ENCODE measurements at places on chromosomes 11 and 22. TPM values are rescaled to one million over a fixed set of nuclear protein-coding genes. Genes with fewer than 3 reads are reported as not detected.
A peak's percentile ranks its signal among the peaks of the same experiment; 100 is the strongest.

DNA sequence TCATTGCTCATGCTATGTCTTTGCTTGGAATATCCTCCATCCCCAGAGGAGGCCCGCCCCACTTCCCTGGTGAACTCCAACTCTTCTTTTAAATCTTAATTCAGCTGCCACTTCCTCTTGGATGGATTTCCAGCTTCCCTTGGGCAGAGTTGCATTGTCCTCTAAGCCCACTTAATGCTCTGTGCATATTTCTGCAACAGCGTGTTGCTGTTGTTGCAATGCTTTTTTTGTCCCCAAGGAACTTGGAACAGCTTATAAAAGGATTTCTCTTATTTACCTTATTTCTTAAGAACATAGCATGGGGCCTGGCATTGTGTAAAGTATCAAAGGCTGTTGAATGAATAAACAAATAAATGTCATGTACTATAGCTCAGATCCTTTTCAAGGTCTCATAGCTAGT lies 507.4 kb downstream of the METTL15 start:
- DNase-seq, result no peak

DNA sequence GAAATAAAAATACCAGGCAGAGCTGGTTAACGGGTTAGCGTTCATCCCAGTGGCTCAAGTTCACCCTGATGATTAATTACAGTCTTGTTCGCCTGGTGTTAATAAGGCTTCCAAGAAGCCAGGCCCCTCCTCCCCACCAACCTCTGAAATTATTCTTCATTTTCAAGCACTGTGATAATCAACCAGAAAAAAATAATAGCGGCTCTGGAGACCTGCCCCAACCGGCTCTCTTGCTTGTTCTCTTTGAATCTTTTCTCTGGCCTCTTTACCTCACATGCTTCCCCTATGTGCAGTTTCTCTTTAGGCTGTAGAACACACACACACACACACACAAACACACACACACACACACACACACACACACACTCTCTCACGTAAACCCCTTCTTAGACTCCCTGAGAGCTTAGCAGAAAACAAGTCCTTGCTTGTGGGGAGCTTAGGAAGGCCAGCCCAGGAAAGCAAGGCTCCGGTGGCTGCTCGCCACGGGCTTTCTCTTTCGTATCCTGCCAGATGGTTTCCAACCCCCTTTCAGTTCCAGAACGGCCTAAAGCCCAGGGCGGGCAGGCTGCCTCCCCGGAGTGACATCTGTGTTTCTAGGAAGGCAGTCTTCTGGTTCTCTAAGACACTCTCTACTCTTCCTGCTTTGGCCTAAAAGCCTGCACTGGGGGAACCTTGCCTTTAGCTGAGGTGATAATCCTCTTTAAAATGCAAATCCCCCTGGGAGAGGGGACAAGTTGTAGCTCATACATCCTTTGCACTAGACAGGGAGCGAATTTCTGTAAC lies 106.4 kb upstream of the SESN3 start:
- peak; percentile 33 for DNase-seq

DNA sequence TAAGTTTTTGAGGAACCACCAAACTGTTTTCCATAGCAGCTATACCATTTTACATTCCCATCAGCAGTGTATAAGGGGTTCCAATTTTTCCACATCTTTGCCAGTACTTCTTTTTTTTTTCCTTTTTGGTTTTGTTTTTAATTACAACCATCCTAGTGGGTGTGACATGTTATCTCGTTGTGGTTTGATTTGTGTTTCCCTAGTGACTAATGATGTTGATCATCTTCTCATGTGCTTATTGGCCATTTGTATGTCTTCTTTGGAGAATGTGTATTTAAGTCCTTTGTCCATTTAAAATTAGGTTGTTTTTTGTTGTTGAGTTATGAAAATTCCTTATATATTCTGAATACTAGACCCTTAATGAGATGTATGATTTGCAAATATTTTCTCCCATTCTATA lies 59.3 kb downstream of the STIM1 start:
- no peak for DNase-seq

- DNase-seq, result peak; percentile 61
Observed at GRCh38 chr11:34464591-34465051, 25.9 kb downstream of the CAT start.

GRCh38 chr11:123187248-123187647 lies 7.8 kb downstream of the CLMP start:
- DNase-seq, result no peak

GRCh38 chr22:33431300-33431699 lies 373.1 kb upstream of the SYN3 start:
- DNase-seq, result no peak

GRCh38 chr11:58965246-58965985 lies 26.1 kb downstream of the GLYATL1 start:
- no peak for DNase-seq

DNA sequence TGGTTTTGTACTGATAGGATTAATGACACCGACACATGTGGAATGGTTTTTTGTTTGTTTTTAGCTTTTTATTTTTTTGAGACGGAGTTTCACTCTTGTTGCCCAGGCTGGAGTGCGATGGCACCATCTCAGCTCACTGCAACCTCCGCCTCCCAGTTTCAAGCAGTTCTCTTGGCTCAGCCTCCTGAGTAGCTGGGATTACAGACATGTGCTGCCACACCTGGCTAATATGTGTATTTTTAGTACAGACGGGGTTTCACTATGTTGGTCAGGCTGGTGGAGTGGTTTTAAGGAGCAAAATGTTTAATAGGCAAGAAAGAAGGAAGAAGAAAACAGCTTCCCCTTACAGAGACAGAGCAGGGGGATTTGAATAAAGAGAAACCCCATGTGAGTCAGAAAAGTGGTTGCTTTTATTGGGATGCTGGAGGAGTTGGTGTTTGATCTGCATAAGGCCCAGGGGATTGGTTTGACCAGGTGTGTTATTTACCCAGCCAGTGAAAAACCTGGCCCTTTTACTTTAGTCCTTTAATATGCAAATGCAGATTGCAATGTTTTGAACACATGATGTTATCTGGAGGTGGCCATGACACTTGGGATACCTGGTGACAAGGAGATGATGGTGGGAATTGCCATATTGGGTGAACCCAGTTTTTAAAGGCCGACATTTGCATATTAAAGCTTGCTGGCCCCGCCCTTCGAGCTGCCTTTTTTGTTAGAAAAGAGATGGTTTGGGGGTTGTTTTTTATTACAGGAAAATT lies 24.3 kb downstream of the SUSD2 start:
- DNase-seq, result no peak

GRCh38 chr11:14288189-14288935 lies 70.6 kb downstream of the RRAS2 start:
- no peak for DNase-seq

DNA sequence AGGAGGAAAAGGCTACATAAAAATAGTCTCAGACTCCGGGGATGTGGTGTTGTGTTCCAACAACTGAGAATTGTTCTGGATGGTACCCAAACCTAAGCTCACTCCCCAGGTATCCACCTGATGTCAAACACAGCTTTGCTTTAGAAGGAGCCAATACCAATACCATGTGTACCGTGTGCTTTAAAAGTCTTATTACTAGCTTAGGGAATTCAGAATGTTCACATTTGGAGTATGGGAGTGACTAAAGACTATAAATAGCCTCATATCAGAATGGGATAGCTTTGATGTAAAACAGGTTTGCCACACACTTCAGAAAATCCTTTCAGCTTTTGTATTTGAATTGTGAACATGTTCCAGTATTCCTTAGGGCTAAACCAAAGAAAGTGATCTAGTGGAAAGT lies 248.7 kb upstream of the ARHGAP42 start:
- no peak for DNase-seq

DNA sequence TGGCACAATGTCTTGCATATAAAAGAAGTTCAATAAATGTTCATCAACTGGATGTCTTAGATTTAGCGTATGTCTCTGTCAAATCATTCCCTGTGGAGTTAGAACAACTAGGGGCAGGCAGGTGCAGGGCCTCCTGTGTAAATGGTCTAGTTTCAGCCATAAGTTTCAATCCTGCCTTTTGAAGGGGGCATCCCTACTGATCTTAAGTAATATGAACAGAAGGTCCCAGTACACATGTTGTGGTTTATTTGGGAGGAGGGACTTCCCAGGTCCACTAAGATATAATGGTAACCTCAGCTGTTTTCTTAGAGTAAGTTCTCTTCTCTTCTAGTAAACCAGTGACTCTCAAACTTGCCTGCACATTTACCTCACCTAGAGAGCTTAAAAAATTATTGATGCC lies 19.8 kb downstream of the TTC12 start:
- no peak for DNase-seq

- no peak for DNase-seq
Observed at GRCh38 chr11:73999581-74000306, 9.1 kb downstream of the UCP3 start.

- no peak for DNase-seq
Observed at GRCh38 chr11:1411301-1411700, 21.6 kb downstream of the BRSK2 start.

DNA sequence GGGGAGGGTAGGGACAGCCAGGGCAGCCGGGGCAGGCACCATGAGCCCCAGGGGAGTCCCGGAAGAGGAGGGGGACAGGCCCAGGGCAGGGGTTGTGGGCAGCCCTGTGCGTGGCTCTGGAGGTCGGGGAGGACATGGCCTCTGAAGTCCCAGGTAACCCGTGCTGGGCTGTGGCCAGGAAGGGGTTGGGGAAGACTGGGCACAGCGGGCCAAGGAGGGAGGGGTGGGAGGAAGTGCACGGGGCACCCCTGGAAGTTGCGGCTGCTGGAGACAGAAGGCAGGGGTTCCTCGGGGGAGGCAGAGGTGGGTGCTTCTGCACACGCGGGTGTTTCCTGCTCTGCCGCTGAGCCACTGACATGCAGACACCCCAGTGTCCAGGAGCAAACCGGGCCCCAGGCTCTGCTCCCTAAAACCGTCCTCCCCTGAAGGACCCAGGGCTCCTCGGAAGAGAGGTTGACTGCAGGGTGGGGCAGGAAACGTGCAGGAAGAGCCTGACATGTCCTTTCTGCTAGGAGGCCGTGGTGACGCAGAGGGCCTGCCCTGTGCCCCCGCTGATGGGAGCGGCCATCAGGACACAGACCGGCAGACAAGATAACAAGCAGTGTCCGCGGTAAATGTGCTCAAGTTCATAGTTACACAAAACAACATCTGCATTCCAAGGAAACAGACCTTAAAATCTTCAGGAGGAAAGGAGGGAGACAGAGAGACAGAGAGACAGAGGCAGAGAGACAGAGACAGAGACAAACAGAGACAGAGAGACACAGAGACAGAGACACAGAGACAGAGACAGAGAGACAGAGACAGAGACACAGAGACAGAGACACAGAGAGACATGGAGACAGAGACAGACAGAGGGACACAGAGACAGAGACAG lies 5.7 kb downstream of the TNNI2 start:
- DNase-seq, result peak; percentile 87

- no peak for DNase-seq
Observed at GRCh38 chr11:120307476-120307875, 17.6 kb upstream of the TLCD5 start.

- no peak for DNase-seq
Observed at GRCh38 chr22:49382451-49382735, 445.3 kb downstream of the BRD1 start.

- DNase-seq, result no peak
Observed at GRCh38 chr11:26867286-26867685, 126.6 kb upstream of the FIBIN start.

DNA sequence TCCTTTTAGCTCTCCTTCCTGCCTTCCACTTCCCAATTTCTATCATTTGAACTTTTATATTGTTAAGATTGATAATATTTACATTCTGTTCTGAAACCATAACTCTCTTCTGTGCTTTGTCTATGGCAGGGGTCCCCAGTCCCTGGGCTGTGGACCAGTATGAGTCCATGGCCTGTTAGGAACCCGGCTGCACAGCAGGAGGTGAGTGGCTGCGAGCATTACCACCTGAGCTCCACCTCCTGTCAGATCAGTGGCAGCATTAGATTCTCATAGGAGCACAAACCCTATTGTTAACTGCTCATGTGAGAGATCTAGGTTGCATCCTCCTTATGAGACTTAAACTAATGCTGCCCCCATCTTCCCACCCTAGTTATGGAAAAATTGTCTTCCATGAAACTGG lies 48.4 kb upstream of the HEPHL1 start:
- DNase-seq, result no peak

GRCh38 chr11:24413391-24413790 lies 83.5 kb upstream of the LUZP2 start:
- no peak for DNase-seq

DNA sequence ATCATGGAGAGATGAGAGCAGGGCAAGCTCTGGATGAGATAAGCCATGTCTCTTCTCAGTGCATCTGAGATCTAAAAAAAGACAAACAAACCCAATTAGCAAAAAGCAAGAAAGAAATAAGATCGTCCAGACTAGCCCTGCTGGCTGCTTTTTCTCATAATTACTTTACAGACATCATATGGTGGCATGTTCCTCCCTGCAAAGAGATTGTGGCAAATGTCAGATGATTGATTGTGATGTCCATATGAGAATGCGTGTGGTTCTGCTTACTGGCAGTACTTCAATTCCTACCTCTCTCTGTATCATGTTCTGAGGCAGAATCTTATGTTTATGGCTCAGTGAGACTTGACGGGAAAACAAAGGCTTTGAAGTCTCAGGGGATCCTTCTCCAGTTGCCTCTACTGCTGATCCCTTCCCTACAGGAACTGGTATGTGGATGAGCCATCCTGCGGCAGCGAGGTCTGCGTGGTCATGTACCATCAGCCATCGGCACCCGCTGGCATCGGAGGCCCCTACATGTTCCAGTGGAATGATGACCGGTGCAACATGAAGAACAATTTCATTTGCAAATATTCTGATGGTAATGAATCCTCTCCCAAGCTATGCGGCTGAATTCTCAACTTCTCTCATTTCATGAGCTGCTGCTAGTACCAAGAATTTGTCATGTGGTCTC lies 8.8 kb downstream of the LAYN start:
- no peak for DNase-seq

DNA sequence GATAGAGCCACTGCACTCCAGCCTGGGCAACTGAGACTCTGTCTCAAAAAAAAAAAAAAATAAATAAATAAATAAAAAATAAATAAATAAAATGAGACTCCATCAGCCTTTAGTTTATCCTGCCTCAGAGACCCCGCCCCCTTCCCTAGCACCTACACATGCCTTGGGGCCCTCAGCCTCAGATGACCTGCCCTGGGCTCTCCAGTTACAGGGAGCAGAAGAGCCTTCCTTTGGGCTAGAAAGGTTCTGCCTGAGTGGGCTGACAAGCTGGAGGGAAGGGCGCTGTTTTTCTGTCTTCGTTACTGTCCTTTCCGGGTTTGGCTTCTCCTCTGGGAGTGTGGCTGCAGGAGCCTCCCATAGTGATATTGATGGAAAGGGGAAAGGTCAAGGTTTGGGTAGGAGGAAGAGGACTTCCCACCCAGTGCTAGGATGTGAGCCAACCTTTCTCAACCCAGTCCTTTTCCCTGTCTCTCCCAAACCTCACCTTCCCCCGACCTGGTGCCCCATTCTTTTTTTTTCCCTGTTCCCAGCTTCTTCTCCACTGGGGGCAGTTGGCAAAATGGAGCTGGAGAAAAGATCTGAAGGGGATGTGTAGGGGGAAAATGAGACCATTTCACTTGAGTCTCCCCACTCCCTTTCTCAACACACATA lies 1.5 kb upstream of the SF3B2 start:
- no peak for DNase-seq

The CNGA4 gene
- 1.5 TPM for total RNA-seq

The SCO2 gene
- 7.4 TPM for total RNA-seq

The KDM4D gene
- 1.2 TPM for total RNA-seq

The CHRM1 gene
- total RNA-seq, result not detected

The C22orf23 gene
- 1.2 TPM for total RNA-seq

The MS4A8 gene
- 0.67 TPM for total RNA-seq

The JAML gene
- total RNA-seq, result 1.8 TPM

The CHRNA10 gene
- total RNA-seq, result not detected

The MS4A6A gene
- 83.9 TPM for total RNA-seq

The GUCY1A2 gene
- total RNA-seq, result 15.6 TPM

The MRGPRX3 gene
- total RNA-seq, result not detected

The ART1 gene
- not detected for total RNA-seq
